ENCODE measurements at places on chromosomes 11 and 22.
A peak's percentile ranks its signal among the peaks of the same experiment; 100 is the strongest.

- no peak for DNase-seq
Measured at GRCh38 chr11:12702999-12703453, 28.8 kb downstream of the TEAD1 start.

GRCh38 chr11:119750056-119750455 is 21.1 kb upstream of the NECTIN1 start:
- no peak for DNase-seq

- no peak for DNase-seq
Measured at GRCh38 chr22:44317886-44318637, 5.3 kb upstream of the SHISAL1 start.

- no peak for DNase-seq
Measured at GRCh38 chr11:35924811-35925210, 19.1 kb upstream of the LDLRAD3 start.

DNA sequence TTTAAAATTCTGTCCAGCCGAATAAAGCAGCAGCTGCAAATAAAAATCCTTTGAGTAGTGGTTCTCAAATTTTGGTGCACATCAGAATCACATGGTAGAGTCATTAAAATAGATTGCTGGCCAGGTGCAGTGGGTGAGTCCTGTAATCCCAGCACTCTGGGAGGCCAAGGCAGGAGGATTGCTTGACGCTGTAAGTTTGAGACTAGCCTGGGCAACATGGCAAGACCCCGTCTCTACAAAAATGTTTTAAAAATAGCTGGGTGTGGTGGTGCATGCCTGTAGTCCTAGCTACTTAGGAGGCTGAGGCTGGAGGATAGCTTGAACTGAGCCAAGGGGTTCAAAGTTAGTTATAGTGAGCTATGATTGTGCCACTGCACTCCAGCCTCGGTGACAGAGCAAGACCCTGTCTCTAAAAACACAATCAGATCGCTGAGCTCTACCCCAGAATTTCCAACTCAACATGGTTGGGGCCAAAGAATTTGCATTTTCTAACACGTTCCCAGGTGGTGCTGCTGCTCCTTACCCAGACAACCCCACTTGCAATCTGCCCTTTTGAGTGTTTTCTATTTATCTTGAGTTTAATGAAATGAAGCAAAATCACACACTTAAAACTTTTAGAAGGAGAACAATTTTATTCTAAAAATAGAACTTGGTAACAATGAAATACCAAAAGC is 48.8 kb downstream of the BIRC2 start:
- DNase-seq = no peak

DNA sequence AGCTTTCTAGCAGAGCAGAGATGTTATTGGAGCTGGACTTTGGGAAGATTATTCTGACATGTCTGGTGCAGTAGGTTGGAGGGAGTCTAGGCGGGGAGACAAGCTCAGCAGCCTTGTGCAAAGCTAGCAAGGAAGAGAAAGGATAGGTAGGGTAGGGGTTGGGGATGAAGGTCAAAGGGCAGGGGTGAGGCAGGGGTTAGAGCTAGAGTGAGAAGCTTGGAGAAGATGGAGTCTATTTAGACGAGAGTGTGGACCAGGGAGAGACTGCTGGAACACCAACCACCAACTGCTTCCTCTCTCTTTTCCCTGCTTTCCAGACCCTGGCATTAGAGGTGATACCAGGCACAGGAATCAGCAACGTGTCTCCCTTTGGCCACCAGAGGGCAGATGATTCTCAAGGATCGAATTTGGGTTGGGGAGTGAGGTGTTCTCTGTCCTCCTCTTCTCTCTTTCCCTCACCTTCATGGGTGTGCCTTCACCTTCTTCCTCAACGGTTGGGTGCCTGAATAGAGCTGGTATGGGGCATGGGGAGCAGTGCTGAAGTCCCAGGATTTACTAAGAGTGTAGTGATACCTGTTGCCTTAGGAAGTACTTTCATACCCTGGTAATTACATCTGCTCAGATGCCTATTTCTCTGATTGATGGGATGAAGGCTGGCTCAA is 1.8 kb upstream of the MARK2 start:
- peak; percentile 65 for DNase-seq

DNA sequence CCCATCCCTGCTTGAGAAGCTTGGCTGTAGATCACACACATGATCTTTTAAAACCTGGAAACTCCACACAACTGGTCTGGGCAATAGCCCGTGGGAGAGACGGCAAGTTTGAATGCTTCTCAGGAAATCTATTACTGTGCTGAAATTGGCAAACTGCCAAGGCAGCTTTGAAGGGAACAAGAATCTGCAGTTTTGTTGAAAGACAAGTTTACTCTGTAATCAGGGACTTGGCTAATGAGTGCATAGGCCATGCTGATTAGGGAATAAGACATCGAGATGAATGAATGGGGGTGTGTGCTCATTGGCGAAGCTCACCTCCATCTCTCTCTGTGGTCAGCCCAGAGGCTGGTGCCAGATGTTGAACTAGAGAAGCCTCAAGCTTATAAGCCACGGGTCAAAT is 218.8 kb downstream of the HIPK3 start:
- DNase-seq = no peak

GRCh38 chr22:24681236-24681635 is 78.2 kb downstream of the GGT1 start:
- no peak for DNase-seq

DNA sequence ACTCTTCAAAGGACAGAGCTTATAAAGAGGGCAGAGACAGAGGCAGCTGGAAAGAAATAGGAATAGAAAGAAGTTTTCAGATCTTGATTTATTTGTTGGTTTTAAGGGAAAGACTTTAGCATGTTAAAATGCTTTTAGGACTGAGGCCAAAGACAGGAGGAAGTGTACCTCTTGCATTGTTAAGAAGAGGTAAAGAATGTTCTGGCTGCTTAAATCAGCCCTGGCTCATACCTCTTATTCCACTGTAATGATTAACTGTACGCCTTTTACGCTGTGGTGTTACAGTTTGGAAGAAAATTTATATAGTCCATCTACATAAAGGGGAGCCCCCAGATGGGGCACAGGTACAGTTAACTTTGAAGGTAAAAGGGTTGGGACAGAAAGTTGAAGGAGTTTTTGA is 10.1 kb upstream of the MPZL2 start:
- DNase-seq = no peak

- no peak for DNase-seq
Measured at GRCh38 chr11:8604078-8604723, 10.2 kb upstream of the STK33 start.

DNA sequence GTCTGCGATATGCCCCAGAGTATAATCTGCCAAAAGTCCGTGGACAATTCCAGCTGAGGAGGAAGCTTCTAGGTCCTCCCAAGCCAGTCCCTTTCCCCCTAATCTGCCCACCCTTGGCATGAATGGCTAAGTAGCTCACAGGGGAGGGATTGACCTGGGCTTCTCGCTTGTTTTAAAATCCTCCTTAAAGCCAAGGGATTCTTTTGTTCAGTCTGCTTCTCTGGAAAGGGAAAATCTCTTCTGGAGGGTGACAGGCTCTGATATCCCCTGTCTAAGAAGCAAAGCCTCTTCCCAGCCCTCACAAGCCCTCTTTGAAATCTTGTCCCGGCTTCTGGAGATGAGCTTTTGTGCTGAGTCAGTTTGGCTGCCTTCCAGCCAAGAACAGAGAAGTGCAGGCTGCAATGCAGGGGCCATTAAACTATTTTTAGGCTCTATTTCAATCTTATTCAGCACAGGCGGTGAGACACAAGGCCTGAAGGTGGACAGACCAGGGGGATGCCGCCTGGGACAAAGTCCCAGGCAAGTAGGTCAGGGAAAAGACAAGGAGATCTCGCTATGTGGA is 23.9 kb downstream of the NEFH start:
- DNase-seq = no peak

GRCh38 chr11:72569966-72570892 is 104.0 kb downstream of the PDE2A start:
- no peak for DNase-seq

- no peak for DNase-seq
Measured at GRCh38 chr11:33545931-33546330, 154.7 kb downstream of the C11orf91 start.

GRCh38 chr11:35479731-35480130 is 45.7 kb downstream of the PAMR1 start:
- DNase-seq = no peak

DNA sequence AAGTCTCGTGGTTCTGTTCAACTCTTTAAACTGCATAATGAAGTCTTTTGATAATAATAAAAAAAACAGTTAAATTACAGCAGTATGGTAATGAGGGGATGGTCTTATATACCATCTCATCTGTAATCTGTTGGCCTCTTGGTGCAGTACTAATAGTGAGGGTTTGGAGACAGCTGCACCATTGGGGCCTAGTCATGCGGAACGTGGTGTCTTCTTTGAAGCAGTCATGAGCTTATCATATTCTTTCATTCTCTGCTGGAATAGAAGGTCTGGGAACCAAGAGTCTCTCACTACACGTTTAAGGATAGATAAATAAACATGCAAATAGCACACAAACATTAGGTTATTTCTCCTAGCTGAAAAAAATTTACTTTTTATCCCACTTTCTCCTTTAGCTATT is 40.9 kb upstream of the OR9Q1 start:
- DNase-seq = no peak

GRCh38 chr22:36900225-36900624 is 13.2 kb upstream of the CSF2RB start:
- no peak for DNase-seq
